Retina (tissue), 1 donor: ENCODE measurements at places on chromosomes 5 and 9.

- no peak for DNase-seq
Measured at GRCh38 chr5:142720641-142721271, 34.9 kb upstream of the FGF1 start.

DNA sequence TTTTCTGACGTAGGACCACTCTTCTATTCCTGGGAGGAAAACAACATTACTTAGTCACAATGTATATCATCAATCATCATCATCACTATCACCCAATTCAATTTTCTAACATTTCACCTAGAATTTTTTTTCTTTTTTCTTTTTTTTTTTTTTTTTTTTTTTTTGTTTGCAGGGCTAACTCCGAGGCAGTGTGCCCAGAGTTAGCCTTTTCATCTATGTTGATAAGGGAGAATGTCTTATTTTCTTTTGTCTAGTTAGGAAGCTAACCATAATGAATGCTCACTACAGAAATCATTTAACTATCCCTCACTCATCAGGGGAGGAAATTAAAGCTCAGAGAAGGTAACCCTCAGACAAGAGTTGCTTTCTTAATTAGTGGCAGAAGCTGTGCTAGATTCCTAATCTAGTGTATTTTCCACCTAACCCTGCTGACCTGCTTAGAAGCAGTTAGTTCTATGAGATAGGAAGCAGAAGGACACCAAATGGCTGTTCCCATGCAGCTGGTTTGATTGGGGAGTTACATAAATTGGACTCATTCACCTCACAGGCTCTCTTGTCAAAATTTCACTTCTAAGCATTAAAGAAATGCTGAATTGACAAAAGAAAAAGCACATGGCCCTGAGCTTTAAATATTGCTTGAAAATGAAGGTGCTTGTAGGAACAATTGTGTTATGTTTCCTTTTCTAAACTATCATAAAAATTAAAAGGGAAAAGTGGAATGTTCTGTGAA is 8.6 kb upstream of the PRRC1 start:
- DNase-seq, result no peak

DNA sequence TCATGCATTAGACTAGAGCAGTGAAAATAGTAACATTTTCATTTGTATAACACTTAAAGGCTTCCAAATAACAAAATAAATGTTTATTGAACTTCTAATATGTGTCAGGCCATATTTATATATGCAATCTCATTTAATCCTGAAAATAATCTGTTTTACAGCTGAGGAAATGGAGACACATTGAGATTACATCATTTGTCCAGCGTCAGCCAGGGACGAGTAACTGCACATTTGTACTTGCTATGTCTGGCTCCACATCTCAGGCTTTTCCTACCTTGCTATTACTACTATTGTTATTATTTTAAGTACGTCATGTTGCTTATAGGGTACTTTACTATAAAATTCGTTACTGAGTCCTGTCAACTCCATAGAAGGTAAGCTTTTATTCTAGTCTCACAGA is 3.8 kb upstream of the C9 start:
- DNase-seq, result no peak

DNA sequence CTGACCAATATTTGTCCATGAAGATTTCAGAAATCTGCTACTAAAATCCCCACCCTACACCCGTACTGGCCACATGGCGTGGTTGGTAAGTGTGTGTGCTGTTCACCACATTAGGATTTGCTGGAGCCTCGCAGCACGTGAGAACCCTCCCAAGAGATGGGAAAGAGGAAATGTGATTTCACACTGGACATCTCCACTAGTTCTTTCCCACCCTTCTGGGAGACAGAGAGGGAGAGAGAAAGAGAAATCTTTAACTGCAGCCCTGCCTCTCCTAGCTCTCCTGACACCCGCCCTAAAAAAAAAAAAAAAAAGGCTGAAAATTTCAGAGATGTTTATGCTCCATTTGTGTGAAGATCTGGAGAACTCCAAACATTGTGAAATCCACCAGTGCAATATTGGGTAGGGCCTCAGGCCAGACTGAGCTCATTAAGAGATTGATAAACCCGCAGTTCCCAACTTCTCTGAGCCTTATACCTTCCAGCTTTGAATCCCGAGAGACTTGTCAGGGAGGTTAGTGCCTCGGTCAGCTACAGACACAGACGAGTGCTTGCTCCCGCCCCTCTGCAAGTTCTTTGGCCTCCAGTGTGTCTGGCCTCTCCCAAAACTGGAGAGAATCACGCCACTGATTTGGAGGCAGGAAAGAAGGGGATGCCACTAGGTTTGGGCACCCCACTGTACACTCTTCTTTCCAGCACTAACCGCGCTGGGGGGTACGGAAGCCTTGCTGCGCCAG is 1.9 kb downstream of the SPRY4 start:
- peak; percentile 52 for DNase-seq

GRCh38 chr9:76090909-76091308 is 200.4 kb downstream of the PCSK5 start:
- DNase-seq, result no peak

GRCh38 chr5:159559337-159559736 is 229.1 kb upstream of the IL12B start:
- no peak for DNase-seq

DNA sequence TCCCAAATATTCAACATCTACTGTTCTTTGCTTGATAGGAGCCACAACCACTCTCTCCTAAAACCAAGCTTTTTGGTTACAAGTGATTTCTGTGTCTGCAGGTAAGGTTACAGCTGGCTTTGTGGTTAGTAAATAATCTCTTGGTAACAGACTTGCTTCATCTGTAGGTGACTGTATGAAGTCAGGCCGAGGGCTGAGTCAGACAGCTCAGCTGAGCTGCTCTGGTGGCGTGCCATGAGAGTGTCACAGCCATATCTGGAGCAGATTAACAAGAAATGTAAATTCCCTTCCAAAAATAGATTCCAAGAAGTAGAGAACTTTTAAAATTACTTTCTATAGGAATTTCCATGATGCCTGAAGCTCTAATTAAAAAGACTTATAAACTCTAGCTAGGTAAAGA is 23.7 kb upstream of the TAS2R1 start:
- no peak for DNase-seq

GRCh38 chr5:179542170-179542569 is 8.2 kb upstream of the RUFY1 start:
- DNase-seq, result no peak

- no peak for DNase-seq
Measured at GRCh38 chr5:160979385-160979784, 127.4 kb upstream of the ATP10B start.

DNA sequence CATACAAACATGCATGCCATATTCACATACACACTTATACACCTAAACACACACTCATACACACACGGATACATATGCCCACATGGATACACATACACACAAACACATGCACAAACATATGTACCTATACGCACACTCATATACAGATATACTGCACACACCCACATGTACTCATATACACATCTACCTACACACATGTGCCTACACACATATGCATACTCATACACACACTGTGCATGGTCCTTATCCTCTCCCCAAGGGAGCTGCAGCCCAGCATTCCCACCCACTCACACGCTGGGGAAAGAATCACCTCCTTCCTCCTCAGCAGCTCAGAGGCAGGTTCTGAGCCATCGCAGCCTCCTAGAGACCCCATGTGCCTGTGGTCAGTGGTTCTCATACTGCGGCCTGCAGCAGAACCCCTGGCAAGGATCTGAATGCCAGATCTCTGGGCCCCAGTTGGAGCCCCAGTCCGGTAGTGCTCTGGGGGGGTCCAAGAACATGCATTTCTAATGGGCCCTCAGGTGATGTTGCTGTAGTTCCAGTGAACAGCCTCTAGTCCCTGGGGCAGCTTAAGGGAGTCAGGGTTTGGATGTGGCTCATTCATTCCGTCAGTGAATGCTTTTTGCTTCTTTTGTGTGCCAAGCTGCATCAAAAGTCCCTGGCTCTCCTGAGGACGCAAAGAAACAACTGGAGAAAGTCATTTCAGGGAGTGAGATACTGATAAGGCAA is 39.0 kb downstream of the SEMA4D start:
- DNase-seq, result no peak

DNA sequence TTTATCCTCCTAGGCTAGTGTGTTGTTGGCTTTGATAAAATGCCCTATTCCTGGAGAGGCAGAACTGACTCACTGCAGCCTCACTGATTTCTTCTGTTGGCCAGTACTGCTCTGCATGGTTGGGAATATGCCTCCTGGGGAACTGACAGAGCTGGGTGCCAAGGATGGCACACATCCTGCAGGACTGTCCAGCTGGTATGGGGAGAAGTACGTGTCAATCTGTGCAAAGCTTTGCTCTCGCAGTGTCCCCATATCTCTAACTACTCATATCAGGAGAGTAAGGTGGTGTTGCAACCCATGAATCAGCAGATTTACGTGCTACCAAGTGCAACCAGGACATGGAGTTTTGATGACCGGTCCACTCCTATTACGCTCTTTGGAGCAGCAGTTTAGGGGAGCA is 74.7 kb downstream of the TEK start:
- DNase-seq, result no peak

DNA sequence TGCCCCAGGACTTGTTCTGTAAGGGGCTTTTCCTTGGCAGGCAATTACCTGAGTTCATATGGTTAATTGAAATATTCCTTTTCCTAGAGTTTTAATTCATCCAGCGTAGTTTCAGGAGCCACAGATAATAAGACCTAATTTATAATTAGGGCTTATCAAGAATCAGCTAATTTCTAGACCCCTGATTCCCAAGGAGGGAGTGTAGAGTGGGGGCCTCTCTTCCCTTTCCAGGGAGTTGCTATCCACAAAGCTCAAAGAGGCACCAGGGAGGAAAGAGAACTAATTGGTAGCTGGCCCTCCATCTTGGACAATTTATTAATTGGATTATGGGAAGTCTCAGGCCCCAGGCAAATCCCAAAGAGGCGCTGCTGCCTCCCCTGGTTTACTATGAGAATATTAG is 75.8 kb upstream of the ZNF618 start:
- DNase-seq, result no peak

GRCh38 chr9:17556255-17556654 is 22.6 kb upstream of the SH3GL2 start:
- no peak for DNase-seq

- no peak for DNase-seq
Measured at GRCh38 chr9:125246261-125246667, 5.1 kb upstream of the HSPA5 start.

DNA sequence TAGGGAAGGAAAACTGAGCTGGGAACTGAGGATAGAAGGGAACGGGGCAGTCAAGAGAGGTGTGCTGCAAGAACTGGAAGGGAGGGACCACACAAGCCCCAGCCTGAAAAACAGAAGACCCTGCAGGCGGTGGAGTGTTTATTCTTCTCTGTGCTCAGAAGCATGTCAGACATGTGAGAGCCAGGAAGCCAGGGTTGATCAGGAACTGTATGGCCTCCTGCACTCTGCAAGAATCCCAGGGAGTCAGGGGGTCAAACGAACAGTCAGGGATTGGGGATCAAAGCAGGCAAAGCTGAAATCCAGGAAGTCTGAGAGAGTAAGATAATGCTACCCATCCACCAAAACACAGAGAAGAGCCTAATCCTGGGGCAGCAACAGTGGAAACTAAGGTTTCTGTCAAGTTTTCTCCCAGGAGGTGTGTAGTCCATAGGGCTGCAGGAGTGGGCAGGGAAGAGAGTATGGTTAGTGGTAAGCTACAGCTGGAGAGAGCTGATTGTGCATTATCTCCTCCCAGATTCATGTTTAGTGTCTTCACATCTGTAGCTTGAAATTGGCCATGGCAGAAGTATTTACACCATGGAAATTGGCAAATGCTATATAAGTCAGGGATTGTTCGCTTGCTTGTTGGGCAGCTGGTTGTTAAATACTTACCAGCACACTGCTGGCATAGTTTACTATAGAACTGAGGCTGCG is 115.4 kb upstream of the SLC44A1 start:
- no peak for DNase-seq

GRCh38 chr9:96317335-96317980 is 15.5 kb upstream of the HSD17B3 start:
- peak; percentile 64 for DNase-seq

- DNase-seq, result no peak
Measured at GRCh38 chr9:83957248-83957513, 22.8 kb downstream of the HNRNPK start.

DNA sequence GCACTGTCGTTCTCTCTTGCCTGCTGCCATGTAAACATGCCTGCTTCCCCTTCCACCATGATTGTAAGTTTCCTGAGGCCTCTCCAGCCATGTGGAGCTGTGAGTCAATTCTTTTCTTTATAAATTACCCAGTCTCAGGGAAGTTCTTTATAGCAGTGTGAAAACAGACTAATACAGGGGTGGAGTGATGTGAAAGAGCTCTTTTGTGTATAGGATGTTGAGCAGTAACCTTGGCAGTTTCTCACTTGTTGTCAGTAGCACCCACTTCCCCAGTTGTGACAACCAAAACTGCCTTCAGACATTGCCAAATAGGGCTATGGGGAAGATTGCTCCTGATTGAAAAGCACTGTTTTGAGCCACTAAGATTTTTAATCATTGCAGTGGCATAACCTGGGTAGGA is 552.2 kb upstream of the ZNF462 start:
- no peak for DNase-seq

DNA sequence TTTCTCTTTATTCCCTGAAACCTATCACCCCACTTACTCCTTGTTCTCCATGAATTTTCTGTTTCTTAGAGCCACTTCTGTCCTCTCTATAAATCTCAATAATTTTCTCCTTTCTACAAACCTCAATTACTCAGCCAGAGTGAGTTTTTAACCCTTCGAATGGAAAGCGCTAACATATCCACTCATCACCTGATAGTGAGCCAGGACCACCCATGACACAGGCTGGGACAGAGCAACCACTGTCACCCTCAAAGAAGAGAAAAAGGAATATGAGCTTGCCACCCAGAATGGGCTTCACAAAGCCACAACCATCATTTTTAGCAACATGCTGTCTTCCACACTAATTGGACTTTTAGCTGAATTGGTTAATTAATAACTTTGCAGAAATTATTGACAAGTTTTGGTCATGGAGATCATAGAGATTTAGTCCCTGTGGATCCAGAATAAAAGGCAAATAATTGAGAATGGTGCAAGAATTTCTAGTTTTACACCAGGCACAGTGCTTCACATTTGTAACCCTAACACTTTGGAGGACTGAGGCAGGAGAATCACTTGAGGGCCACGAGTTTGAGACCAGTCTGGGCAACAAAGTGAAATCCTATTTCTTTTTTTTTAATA is 32.1 kb upstream of the SELENOP start:
- no peak for DNase-seq

- no peak for DNase-seq
Measured at GRCh38 chr5:181121675-181122561, 9.1 kb downstream of the OR2V1 start.

DNA sequence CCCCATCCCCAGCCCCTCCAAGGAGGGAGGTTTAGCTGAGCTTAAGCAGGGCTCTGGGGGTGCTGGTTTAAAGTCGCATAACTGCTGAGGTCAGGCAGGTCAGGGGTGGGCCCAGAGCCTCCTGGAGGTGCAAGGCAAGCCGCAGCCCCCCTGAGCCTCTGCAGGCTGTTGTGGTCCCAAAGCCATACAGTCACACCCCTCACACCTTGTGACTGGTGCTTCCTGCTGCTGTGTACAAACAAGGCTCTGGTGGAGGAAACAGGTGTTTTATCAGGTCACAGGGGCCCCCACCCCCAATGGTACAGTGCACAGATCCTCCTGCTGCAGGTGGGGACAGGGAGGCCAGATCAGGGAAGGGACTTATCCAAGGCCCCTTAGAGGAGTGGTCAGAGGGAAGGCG is 8.0 kb downstream of the TCF7 start:
- DNase-seq, result no peak

GRCh38 chr9:29332789-29333188 is 1759.5 kb upstream of the C9orf72 start:
- no peak for DNase-seq

GRCh38 chr5:101364469-101364868 is 461.4 kb upstream of the ST8SIA4 start:
- no peak for DNase-seq
